ENCODE measurements at places on chromosomes 12 and 14.

DNA sequence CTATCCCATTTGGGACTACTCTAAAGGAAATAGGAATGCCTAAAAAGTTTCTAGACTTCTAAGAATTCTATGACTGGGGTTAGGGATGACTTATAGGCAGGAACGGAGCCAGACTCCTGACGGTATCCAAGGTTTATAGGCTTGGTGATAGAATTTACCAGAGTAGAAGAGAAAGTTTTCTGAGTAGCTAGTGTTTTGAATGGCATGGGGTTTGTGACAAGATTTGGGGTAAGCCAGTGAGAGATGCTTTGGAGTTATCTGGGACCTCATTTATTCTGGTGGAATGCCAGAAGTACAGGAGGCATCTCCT is 444.6 kb downstream of the RAD51B start:
- DNase-seq, result no peak

- DNase-seq, result no peak
Measured at GRCh38 chr12:113472191-113473121, 785 bp upstream of the LHX5 start.

DNA sequence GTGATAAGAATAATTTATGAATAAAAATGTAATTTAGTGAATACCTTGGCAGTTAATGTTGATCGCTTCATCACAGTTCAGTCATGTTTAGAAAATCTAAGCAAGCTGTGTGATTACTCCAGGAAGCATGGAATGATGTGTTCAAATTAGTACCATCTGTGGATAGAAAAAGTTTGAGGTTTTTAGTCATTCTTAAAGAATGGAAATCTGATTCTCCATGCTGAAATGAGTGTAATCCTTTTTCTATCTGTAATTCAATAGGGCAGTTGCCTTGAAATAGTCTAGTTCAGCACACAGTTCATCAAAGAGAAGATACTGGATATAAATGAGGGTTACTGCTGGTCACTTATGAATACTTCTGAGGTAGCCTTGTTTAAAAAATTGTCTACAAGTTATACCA is 127.2 kb upstream of the MYF6 start:
- DNase-seq, result no peak

DNA sequence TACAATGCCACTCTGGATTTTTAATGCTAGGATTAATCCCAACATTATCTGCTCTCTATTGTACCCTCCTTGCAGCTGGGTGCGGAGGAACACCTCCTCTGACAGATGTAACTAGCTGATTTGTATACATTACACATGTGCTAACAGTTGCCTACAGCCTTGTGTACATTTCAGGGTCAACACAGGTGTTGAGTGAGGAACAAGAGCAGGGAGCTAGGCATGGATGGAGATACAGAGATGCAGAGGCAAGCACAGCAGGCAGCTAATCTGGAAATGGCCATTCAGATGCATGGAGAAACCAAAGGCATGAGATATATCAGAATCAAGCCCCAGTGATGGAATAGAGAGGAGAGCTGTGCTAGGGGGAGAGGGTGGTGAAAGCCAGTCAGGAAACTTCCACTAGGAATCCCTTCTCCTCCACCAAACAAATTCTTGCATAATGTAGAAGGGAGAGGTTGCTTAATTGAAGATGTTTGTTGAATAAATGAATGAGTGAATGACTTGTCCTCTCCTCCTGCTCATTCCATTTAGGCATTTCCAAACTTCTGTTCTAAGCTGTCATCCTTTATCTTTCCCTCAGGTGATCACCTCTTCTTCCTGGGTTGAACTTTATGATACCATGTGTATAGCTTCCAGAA is 313.2 kb downstream of the ATP23 start:
- DNase-seq, result no peak

DNA sequence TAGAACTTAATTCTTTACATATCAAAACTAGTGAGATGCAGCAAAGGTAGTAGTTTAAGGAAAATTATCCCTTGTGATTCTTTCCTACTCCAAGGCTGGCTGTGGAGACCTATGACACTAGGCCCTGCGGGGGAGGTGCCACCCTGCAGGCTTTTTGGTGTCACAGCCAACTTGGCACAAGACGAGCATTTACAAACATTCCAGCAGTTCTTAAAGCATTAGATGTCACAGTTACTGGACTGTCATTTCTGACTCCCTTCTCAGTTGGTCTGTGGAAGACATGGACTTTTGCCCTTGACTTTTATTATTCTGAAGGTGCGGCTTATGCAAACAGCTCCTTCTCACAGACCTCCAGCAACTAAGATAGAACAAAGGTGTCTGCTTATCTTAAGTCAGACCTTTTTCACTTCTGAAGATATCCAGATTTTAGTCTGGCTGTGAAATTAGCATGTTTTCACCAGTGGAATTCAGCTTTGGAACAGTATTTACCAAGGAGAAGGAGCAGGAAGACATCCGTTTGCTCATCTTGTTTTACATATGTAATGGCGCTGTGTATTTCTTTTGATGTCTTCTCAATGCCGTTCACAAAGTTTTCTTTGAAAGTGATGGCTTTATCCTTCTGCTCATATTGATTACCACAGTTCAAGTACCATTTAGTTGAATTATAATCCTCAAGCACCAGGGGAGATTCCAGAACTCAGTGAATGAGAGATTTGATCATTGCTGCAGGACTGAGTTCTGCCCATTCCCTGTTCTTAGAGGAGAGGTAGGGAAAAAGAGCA is 17.9 kb downstream of the SRGAP1 start:
- no peak for DNase-seq

GRCh38 chr14:33855672-33856071 is 95.2 kb downstream of the EGLN3 start:
- DNase-seq, result no peak

DNA sequence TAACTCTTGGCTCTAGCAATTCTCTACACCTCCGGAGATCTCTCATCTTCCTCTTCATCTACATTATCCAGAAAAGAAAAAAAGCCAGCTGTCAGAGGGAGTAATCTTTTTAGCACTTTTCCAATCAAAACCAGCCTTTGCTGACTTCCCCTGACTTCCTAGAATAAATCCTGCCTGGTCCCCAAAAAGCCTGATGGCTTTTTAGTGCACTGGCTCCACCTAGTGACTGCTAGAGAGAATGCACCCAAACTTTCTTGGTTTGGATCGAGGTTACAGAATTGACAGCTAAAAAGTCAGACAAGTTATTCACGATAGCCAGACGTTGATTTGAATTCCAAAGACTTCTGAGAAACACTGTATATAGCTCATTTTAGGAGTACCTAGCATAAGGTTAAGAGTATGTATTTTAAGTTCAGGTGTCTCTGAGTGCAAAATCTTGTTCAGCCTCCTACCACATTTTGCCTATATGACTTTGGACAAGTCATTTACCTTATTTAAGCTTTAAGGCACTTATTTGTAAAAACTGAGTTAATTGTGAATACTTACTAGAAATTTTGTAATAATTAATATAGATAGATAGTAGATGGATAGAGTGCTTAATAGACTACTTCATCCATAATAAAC is 185.7 kb upstream of the GRIN2B start:
- DNase-seq, result peak; percentile 42

- no peak for DNase-seq
Measured at GRCh38 chr14:78512021-78512420, 341.8 kb downstream of the NRXN3 start.

GRCh38 chr12:84701041-84701440 is 211.6 kb downstream of the SLC6A15 start:
- DNase-seq, result no peak

- DNase-seq, result no peak
Measured at GRCh38 chr12:117832459-117833457, 136.0 kb downstream of the KSR2 start.

- DNase-seq, result peak; percentile 76
Measured at GRCh38 chr12:49200919-49201594, 12.2 kb upstream of the TUBA1A start.

DNA sequence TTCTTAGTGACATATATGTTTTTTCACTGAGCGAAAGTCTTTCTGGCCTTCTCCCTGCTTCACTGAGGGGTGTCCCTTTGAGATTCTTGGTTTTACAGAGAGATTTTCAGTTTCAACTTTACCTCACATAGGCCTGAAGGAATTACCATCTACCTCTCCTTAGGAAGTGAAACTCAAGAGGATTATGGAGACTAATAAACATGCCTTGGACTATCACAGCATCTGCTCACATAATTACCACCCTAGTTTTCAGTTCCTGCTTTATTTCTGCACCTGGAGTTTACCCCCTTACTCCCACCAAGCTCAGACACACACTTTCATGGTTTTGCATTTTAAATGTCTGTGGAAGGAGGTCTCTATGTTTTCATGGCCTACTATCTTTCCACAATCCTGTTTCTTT is 118.3 kb upstream of the SCAF11 start:
- DNase-seq, result no peak

DNA sequence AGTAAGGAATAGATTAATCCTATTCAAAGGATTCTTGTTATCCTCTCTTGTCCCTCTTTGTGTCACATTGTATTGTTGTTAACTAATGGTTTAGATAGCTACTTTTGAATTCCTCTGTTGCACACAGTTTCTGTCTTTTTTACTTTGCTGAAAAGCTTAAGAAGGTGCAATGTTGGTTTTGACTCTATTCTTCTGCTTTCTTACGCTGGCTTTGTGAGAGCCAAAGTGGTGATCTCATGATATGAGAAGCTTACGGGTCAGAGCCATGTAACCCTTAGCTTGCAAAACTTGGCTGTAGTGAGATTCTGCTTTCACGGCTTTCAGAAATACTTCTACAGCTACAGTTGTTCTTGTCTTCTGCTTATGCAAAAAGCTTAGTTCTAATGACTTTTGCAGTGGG is 239.7 kb downstream of the TRHDE start:
- DNase-seq, result no peak

DNA sequence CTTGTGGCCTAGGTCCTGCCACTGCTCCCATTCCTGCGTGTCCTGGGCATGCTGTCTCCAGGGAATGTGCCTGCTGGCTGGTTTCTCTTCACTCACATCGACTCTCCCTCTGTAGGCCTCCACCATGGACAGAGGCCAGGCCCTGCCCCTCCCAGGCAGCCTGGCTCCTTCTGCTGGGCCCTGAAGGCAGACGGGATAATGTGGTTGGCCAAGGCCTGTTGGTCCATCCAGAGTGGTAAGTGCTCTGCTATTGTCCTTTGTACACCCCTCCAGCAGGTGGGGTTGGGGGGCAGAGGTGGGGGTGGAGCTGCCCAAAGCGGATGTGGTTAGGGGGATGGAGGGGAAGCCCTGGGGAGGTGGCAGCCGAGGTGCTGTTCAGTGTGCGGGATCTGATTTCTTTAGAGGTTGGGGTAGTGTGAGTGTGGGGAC is 9.5 kb upstream of the NR4A1 start:
- DNase-seq, result no peak

DNA sequence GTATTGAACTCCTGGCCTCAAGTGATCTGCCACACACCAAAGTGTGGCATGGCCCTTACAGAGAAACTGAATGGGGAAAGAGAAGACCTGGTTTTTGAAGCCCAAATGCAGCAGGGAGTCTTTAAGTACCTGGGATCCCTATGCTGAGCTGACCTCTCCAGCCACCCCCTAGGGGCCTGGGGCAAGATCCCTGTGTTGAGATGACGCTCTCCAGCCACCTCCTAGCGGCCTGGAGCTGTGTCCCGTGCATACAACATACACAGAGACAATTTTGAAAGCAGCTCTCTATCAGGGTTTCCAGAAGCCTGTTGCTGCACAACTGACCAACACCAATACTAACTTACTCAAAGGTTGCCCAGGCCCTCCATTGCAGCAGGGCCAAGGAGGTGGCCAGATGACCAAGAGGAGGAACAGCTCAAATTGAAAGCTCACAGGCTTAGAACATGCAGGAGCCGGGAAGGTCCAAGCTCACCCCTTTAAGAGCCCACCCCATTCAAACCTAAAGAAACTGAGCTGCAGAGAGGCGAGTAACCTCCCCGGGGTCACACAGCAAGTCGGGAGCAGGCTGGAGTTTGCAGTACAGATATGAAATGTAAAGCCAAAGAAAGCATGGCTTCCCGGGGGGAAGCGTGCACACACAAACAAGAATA is 31.5 kb downstream of the TTC7B start:
- no peak for DNase-seq

GRCh38 chr14:26319139-26319864 is 278.5 kb downstream of the NOVA1 start:
- no peak for DNase-seq

DNA sequence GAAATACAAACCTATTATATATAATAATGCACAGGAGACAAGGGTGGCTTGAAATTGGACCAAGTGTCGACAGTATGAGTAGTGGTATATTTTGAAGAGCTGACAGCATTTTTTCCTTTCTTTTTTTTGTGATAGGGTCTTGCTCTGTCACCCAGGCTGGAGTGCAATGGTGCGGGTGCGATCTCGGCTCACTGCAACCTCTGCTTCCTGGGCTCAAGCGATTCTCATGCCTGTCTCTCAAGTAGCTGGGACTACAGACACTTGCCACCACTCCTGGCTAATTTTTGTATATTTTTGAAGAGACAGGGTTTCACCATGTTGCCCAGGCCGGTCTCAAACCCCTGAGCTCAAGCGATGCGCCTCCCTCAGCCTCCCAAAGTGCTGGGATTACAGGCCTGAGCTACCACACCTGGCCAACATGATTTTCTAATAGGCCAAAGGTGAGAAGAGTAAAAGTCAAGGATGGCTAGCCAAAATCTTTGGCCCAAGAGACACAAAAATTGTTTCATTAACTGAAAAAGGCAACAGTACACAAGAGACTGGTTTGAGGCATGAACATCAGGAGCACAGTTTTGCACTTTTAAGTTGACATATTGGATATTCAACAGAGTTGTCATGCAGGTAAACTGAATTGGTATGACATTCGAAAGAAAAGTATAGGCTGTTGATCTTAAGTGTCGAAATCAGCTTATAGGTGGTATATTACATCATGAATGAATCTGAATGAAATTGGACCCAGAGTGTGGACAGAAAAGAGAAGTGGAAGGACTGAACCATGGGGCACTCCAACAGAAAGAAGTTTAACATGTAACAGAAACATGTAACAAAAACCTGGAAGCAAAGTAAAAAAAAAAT is 12.5 kb downstream of the HNRNPC start:
- DNase-seq, result no peak

DNA sequence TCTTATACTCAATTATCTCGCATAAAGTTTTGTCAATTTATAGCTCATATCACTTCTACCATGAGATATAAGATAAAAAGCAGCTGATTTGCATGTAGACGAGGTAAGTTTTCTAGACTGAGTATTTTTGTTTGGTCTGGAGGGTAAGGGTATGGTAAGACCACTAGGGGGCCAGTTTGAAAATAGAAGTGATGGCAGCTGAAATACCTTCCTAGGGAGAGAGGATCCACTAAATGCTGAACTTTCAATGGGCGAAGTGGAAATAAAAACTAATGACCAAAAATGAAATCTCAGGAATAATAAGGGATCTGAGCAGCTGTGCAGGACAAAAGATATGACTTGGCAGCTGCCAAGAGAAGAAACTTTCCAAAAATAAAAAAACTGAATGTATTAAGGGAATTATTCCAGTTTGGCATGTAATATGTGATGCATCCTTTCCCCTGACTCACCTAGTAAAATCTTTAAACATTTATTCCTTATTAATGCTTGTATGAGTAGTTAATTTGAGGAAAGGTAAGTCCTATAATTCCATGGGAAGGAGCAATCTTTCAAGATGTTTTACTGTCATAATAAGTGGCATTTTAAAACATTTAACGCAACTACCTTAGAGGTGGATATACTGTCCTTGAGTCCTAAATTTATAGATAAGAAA is 754.5 kb downstream of the C12orf50 start:
- peak; percentile 23 for DNase-seq

GRCh38 chr12:100539202-100539601 is 34.3 kb upstream of the GAS2L3 start:
- DNase-seq, result no peak

GRCh38 chr12:92462049-92462448 is 240.7 kb upstream of the PLEKHG7 start:
- no peak for DNase-seq
